ENCODE measurements at places on chromosomes 6 and 20.

- DNase-seq: no peak
These were observed at the start of gene MRAP2 for GRCh38 chr6:84033523-84034451. Gene MRAP2, plus strand, starts transcription at chr6:84033772. Its CDS starts 21,547 bp downstream, at chr6:84055319.

GRCh38 chr6:47483853-47484546, 6.4 kb downstream of the CD2AP start:
- DNase-seq: peak; percentile 65

DNA sequence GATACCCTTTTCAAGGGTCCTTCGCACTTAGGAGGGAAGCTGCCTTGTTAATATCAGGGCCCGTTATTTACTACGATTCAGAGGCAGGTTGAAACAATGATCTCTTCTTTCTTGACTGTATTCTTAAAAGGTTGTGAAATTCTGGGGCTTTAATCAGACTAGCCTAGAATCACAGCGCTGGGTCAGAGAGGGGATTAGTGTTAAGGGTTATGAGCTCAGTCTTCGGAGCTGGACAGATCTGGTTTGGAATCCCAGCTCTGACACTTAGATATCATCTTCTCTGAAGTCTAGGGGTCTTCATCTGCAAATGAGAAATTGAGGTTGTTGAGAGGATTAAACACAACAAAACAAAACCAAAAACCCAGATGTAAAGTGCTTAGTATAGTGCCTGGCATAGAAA, 77.4 kb downstream of the CD83 start:
- no peak for DNase-seq

- DNase-seq: no peak
These were observed 26.9 kb downstream of the MARCKS start for GRCh38 chr6:113884011-113884410.

DNA sequence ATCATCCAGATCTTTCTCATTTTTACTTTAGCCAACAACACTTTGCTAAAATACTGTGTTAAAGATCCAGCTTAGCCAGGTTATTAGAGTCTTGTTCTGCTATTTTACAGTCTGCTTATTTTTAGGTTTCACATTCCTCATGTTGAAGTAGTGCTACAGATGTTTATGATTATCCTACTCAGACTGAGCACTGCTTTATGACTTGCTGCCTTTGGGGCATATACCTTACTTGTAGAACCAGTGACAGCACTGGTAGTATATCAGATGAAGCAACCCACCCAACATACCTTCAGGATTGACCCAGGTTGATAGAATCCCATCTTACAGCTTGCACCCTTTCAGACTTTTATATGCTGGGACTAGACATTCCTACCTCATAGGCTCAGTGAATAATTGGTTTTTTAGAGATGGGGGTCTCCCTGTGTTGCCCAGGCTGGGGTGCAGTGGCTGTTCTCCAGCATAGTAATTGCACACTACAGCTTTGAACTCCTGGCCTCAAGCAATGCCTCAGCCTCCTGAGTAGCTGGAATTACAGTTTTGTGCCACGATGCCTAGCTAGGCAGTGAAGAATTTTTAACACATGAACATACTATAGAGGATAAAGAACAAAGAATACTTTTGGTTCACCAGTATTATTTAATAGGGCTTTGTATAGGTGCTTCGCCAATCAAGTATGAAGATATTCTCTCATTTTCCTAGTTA, 63.8 kb upstream of the DYNLRB1 start:
- no peak for DNase-seq

DNA sequence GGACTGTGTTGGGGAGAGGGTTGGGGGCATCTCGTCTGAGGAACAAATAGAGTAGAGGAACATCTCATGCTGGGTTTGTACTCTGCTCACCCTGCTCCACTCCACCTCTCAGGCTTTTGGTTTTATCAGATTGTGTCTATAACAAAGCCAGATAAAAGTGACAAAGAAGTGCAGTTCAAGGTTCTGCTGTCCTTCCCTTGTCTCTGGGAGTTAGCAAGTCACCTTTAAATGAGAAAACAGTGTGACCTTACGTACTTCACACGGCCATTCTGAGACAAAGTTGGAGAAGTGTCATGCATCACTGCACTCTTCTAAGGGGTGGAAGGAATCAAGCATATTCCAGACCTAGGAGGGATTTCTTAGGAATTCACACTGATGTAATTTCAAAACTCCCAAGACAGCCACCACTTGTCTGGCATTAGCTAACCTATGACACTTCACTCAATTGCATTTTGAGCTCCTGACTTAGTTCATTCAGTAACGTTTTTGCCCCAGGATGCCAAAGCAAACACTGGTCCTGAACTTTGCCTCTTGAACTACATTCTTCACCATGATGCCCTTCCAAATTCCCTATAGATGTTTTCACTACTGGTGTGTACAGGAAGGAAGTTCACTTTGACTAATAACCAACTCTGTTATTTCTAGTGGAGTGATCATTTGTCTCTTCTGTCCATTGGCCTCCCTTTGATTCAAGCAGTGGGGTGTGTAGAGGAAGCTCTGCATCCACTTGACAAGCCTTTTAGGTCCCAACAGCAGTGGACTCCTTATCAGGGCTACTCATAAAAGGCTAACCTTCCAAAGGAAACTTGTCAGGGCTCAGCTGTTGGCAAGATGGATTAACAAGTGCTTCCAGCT, 647.6 kb upstream of the FLRT3 start:
- peak; percentile 86 for DNase-seq

GRCh38 chr6:169763881-169764280, 12.5 kb downstream of the ERMARD start:
- DNase-seq: no peak

- no peak for DNase-seq
These were observed 167.5 kb downstream of the VEGFA start for GRCh38 chr6:43937236-43938177.

DNA sequence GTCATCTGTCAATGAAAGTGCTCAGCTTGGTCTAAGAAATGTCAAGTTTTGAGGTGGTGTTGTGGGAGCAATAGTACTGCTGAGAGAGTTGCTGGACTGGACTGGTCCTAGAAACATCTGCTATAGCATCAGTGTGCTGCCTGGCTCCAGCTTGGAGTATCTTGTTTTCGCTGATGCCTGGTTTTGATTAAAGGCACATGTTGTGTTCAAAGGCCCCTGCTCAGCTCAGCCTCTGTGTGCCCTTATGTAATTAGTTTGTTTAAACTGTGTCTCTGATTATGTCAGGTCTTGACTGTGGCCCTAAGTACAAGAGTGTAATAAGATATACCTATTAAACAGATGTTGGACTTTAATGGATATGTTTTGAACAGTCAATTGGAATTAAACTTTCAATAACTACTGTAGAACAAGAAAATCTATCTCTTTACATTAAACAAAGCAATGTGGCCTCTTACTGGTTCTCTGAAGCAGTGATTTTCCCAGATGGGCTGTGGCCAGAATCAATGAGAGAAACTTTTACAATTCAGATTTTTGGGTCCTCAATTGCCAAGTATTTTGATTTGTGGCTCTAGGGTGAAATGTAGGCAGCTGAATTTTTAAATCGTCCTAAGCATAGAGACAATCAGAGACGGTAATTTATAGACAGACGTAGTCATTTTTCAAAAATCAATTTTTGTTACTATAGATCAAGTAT, 668.2 kb downstream of the DHX35 start:
- DNase-seq: no peak

DNA sequence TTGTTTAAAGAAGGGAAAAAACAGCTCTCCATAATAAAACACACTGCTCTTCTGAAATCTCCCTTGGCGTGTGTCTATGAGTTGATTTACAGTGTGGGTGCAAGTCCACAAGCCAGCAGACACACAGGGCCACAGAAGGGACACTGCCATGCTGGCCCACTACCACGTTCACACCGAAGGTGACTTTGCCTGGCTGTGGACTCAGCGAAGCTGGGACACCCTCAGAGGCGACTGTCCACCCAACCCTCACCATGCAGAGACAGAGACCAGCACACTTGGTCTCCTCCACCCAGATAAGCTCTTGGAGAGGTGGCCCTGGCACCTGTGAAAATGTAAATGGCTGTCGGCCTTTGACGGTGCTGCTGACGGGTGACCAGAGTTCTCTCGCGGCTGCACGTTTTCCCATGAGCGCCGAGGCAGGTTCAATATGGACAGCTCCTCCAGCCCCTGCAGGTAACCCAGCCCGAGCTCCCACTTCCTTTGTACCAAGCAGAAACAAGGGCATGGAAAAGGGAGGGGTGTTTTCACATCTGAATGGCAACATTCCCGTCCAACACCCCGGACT, 78.0 kb downstream of the YTHDF1 start:
- no peak for DNase-seq

- DNase-seq: no peak
These were observed 56.9 kb downstream of the HIVEP1 start for GRCh38 chr6:12068899-12069557.

- no peak for DNase-seq
These were observed 594.9 kb downstream of the CDH26 start for GRCh38 chr20:60553095-60553494.

- DNase-seq: no peak
These were observed 24.6 kb downstream of the DST start for GRCh38 chr6:56618050-56618449.

DNA sequence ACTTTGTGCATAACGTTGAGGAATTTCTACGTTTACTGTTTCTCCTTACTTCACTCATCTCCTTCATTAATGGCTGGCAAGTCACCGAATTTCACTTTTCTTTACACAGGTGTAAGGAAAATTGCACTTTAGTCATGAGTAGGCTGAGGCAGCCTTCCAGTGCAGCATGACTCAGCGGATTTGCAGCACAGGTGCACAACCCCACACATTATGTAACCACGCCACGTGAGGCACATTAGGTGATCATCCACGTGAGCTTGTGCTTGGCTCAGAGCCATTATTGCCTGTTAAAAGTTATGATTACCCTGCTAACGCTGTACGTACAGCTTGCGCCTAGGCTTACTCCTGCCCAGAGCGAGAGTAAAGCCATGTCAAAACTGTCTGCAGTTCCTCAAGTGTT, 158.8 kb downstream of the NKAIN2 start:
- DNase-seq: no peak

DNA sequence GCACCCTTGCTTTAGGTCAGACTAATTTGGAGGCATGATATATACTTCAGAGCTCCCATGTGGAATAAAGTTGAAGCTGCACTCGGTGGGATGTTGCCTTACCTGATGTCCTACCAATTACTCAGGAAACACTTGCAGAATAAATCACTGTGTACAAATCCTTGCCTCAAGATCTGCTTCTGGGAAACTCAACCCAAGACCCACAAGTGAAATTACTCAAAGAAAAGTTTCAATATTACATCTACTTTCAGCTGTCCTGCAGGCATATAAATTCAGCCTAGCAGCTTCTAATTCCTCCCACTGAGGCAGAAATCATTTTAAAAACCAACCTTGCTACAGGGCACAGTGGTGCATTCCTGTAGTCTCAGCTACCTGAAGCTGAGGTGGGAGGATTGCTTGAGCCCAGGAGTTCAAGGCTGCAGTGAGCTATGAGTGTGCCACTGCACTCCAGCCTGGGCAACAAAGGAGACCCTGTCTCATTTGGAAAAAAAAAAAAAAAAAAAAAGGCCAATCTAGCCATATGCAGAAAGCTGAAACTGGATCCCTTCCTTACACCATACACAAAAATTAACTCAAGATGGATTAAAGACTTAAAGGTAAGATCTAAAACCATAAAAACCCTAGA, 20.7 kb upstream of the DCDC2 start:
- no peak for DNase-seq

Measured in RCC 7860 (cell line).